ENCODE measurements at places on chromosomes 3 and 15.

DNA sequence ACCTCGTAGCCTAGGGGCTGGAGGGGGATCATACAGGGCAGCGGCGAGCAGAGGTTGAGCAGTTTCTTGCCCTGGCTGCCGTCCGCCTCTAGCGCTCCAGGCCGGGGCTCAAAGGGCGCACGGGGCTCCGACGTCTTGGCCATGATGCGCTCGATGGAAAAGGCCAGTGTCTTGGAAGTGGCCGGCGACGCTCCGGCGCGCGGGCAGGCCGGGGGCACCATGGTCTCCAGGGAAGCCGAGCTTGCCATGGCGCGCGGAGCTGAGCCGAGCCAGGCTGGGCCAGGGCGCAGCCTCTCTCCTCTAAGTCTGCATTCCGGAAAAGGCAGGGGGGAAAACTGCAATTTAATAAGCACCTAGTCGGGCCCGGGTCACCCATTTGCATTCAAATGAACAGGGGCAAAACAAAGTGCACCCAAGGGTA is 719 bp downstream of the FEZF2 start:
- no peak for DNase-seq

GRCh38 chr15:79896131-79896633 is 632 bp downstream of the MTHFS start:
- no peak for DNase-seq

DNA sequence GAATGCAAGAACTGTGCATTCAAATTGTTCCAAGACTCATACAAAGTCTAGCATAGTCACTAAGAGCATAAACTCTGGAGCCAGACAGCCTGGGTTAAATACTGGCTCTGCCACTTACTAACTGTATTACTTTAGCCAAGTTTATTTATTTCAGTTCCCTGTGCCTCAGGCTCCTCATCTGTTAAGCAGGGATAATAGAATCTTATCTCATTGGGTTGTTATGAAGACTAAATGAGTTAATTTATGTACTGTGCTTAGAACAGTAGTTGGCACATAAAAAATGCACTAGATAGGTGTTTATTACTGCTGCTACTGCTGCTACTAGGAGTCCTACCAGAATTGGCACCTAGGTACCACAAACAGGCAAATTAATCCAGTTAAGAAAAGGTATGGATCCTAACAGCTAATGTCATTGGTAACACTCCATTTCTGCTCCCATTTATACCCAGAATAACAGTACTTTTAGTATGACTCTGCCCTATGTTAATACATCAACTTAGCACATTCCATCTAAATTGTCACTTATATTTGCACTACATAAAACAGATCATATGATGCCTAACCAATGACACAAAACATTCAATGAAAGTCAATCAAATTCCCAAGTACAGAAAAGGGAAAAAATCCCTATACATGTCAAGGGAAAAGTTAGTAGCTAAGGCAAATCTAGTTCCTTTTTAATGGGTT is 45.7 kb downstream of the GSK3B start:
- DNase-seq = peak; percentile 28

GRCh38 chr3:59563966-59564365 is 514.1 kb upstream of the CFAP20DC start:
- peak; percentile 90 for DNase-seq

GRCh38 chr3:75171630-75172230 is 492.4 kb upstream of the FRG2C start:
- peak; percentile 31 for DNase-seq

GRCh38 chr15:66704803-66705153 is 2.7 kb downstream of the SMAD6 start:
- DNase-seq = no peak

- DNase-seq = no peak
Observed at GRCh38 chr3:10806006-10806405, 10.0 kb upstream of the SLC6A11 start.

DNA sequence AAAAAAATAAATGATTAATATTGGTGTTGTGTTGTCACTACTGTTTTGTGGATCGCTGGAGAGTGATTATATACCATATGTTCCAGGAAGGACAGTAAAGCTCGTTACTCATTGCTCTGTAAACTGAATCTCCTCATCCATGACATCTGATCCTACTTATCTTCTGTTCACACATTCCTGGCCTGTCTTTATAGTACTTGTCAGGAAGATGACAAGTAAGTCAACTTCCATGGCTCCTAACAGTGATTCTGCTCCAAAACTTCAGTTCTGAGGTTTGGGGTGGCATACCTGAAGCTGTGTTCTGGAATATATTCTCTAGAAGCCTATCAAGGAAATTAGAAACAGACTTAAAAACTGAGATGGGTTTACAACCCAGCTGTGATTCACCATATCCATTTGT is 288.9 kb downstream of the ZBBX start:
- DNase-seq = no peak

GRCh38 chr3:58323529-58324390 is 8.9 kb upstream of the PXK start:
- DNase-seq = no peak

GRCh38 chr3:29291260-29291981 is 10.6 kb downstream of the RBMS3 start:
- DNase-seq = no peak

GRCh38 chr3:129608087-129608935 is 1.8 kb upstream of the PLXND1 start:
- DNase-seq = peak; percentile 40

GRCh38 chr3:176905331-176905730 is 292.0 kb downstream of the TBL1XR1 start:
- no peak for DNase-seq

GRCh38 chr3:29642393-29643033 is 361.6 kb downstream of the RBMS3 start:
- peak; percentile 79 for DNase-seq

- DNase-seq = no peak
Observed at GRCh38 chr15:36178303-36178633, 401.2 kb upstream of the CDIN1 start.

DNA sequence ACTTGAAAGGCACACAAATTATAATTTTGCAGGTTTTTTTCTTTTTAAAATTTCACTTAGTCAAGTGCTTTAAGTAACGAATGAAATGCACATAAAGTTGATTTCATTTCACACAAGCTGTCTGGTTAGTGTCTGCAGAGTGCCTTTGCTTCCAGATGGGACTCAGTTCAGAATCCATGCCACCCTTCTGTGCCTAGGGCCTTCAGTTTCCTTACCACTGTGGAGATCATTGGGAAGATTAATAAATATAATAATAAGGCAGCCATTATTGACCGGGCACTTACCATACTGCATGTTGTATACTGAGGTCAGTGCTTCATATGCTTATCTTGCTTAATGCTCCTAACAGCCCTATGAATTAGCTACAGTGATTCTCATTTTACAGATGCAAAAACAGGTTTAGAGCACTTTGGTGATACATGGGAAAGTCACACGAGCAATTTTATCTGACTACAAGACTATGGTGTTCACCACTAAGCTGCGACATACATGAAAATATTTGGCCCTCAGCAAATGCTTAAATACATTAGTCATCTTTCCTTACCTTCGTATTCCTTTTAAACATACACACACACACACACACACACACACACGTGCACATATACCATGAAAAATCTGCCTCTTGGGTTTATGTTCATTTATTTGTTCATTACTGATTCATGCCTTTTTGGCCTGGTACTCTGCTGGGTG is 3.1 kb downstream of the NMNAT3 start:
- no peak for DNase-seq

DNA sequence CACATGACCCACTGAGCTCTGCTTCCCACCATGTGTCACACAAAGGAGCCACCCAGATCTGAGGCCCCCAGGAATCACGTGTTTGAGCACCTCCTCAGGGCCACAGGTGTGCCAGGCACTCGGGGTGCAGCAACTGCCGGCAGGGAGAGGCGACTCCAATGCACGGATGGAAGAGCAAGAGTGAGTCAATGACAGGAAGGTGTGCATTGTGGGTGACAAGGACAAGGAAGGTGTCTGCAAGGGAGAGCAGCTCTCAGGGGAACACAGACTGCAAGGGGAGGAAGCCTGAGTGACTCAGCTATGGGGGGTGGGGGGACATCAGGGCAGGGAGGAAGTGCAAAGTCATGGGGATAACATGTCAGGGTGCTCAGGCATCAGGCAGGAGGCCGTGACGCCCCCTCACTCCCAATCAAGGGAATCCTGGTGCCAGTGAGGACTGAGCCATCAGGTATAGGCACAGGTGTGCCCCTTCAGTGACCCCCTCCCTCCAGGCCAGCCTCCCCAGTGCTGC is 67.4 kb downstream of the NUP210 start:
- peak; percentile 33 for DNase-seq

DNA sequence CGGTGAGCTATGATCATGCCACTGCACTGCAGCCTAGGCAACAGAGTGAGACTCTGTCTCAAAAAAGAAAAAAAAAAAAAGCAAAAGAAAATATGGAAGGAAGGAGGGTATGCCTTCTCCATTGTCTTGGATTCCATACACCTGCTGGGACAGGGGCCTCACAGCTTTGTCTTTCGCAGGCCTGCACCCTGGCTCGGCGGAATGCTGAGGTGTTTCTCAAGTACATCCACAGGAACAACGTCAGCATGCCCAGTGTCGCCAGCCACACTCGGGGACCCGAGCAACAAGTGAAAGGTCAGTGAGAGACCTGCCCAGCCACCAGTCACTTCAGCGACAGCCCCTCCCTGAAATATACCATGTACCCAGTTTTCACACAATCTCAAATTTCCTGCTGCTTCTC is 288.5 kb upstream of the UMPS start:
- DNase-seq = no peak

- DNase-seq = peak; percentile 42
Observed at GRCh38 chr3:102129760-102130608, 280.7 kb downstream of the NFKBIZ start.

GRCh38 chr3:52171514-52172261 is 17.5 kb upstream of the POC1A start:
- DNase-seq = peak; percentile 50

DNA sequence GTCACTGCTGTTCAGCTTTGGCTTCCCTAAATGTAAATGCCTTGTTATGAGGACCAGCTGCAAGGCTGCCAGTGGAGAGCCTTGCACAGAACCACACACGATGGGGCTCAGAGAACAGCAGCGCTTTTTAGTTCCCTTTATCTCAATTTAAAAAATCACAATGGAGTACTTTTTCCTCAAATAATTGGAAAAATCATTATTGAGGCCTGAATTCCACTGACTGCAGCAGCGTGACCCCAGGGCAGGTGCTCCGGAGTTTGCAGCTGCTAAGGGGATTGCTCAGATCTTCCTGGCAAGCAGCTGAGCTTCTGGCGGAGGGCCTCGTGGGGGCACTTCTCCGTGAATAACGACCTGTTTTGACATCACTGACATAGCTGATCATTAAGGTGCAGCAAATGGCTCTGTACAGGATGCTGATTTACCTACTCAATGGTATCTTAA is 245.6 kb upstream of the TRIM42 start:
- DNase-seq = peak; percentile 77

GRCh38 chr3:191019855-191020254 is 157.4 kb upstream of the GMNC start:
- no peak for DNase-seq

DNA sequence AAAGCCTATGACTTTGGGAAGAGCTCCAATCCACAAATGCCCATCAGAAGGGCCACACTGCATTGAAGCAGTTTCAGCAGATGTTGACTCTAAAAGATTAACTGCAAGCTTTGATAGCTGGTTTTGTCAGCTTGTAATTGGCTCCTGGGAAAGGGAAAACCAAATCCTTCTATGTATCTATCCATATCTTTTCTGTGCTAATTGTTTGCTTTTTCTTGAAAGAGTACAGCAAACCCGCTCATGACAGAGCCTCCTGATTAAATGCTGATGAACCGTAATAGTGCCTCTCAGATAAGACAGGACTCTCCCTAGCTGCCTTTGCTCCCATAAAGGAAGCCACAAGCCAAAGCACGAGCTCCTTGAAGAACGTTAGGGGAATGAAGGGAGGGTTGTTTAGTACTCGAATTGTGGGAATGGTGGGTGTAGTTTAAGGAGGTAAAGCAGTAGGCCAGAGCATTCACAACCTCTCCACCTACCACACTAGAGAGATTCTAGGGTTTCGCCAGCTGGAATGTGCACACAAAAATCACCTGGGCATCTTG is 33.6 kb upstream of the LRIG1 start:
- DNase-seq = no peak

DNA sequence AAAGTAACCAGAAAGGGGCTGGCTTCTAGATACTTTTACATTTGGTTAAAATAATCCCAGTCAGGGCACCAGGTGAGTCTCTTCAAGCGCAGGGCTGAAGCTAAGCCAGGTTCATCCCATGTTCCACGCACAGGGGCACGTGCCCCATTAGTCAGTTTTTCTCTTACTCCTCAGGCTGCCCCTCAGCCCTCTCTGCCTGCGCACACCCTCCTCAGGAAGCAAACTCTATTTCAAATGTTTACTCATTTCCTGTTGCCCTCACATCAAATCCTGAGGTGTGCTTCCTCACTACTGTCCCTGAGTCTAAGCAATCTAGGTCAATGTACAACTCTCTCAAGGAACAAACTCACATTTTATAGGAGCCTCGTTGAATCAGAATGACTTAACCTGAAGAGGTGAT is 48.5 kb downstream of the THBS1 start:
- no peak for DNase-seq

- no peak for DNase-seq
Observed at GRCh38 chr3:196141052-196141865, 59.4 kb upstream of the TFRC start.

GRCh38 chr3:71690341-71690841 is 34.8 kb downstream of the EIF4E3 start:
- DNase-seq = peak; percentile 48

DNA sequence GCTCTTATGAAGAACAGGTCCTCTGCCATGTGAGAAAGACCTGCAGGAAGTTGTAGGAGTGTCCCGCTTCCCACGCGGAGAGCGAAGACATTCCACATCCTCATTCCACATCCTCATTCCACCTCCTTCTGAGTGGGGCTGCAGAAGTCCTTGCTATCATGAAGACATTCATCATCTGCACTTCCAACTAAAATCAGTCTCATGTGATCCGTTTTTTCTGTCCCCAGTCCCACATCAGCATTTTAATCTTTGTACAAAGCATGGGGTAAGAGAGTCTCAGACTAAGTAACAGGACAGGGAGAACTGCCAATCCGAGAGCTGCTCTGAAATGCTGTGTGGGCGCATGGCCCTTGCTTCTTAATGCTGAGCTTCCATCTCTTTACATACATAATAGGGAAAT is 227.2 kb downstream of the RSRC1 start:
- DNase-seq = no peak

GRCh38 chr15:23851921-23852320 is 164.8 kb upstream of the NDN start:
- no peak for DNase-seq

DNA sequence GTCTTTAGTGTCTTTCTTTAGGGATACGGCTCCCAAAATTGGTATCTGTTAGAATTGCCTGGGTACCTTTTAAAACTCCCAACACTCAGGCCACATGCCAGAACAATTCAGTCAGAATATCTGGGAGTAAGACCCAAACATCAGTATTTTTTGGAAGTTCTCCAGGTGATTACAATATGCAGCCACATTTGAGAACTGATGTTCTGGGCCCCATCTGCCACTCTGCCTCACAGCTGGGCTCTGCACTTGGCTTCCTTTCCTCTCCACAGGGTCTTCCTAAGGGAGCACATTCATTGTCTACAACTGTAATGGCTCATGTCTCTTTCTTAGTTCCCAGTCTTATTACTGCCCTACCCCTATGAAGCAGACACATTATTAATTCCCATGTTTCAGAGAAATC is 394.5 kb downstream of the MFSD1 start:
- DNase-seq = no peak
